ENCODE measurements at places on chromosomes 5 and 9. TPM values are rescaled to one million over a fixed set of nuclear protein-coding genes. Genes with fewer than 3 reads are reported as not detected.

Gene PTGES
- total RNA-seq: 0.41 TPM

DNA sequence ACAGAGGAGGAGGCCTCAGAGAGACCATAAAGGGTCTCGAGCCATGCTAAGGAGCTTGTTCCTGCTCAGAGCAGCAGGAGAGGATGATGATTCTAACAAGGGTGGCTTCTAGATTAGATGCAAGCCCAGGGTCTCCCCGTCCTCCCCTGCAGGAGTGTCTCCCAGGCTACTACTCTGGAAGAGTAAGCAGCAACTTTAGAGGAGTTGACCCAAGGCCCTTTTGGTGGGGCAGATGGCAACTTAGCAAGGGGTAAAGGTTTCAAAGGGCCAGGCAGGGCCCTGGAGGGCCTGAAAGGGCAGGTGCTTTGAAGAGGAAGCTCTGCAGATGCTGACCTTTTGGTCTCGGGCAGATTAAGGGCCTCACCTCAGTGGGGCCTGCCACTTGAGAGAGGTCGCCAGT, 174.9 kb downstream of the GABBR2 start:
- DNase-seq: no peak

DNA sequence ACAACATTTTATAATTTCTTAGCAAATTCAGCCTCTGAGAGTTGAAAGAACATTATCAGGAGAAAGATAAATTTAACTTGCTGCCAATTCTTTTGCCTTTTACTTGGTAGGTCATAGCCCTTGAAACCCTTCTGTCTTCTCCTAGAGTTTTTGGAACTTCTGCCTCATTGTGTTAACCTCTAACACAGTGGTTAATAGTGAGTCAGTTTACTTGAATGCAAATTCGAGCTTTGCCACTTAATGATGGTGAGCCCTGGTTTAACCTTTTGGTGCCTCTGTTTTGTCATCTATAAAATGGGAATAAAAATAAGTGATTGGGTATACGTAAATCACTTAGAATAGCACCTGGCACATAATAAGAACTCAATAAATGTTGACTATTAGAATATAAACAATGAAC, 1.8 kb upstream of the INIP start:
- no peak for DNase-seq

Gene MELK
- total RNA-seq: 55.1 TPM

Gene TTC16
- 0.62 TPM for total RNA-seq

DNA sequence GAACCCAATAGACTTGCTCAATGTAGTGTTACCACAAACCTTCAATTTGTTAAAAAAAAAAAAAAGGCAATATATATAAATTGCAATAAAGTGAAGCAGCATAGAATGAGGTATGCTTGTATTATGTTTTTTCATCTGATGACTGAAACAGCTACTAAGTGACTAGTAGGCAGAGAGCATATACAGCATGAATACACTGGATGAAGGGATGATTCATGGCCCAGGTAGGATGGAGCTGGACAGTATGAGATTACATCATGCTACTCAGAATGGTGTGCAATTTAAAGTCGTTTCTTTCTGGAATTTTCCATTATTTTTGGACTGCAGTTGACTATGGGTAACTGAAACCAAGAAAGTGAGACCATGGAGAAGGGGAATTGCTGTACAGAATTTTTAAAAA, 161.2 kb downstream of the GNA14 start:
- no peak for DNase-seq

DNA sequence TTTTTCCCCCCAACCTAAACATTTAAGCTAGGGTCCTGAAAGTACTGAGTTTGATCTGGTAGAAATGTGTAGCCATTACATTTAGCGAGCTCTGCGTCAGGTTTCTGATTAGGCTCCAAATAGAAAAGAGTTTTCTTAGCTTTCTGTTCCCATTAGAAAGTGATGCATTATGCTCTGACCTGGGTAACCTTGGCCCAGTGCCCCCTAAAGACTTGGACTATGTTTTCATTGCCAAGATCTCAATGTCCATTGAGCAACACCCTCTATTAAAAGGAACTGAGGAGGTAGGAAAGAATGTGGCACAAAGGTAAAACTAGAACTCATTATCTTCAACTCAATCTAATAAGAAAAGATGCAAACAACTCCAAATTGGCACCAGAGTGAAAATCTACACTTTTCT, 358.9 kb upstream of the PCSK5 start:
- no peak for DNase-seq

Gene MTRR
- total RNA-seq: 24.5 TPM

DNA sequence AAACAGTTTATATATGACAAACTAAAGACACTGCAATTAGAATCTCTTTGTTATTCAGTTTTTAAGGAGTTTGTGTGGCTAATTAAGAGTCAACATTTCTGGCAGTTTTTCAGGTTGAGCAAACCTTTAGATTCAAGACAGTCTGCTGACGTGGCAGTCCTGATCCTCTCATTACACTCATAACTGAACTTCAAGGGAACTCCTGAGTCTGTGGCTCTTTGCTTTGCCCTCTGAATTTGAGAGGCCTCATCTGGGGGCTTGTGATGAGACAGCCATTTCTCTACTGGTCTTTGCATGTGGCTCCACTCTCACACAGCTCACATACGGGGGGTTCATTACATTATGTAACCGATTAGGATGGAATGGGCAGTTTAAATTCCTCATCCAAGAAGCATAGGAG, 182.9 kb upstream of the MEF2C start:
- DNase-seq: no peak

Gene MAMDC4
- 17.7 TPM for total RNA-seq

- no peak for DNase-seq
Observed at GRCh38 chr9:115781070-115781736, 372.4 kb upstream of the PAPPA start.

- DNase-seq: no peak
Observed at GRCh38 chr9:14812806-14813205, 90.3 kb upstream of the CER1 start.

GRCh38 chr9:104841601-104842141, 77.7 kb downstream of the NIPSNAP3B start:
- DNase-seq: no peak

Gene TMEM252
- total RNA-seq: not detected

Gene FBP2
- total RNA-seq: not detected

Gene MYO10
- 1.5 TPM for total RNA-seq

DNA sequence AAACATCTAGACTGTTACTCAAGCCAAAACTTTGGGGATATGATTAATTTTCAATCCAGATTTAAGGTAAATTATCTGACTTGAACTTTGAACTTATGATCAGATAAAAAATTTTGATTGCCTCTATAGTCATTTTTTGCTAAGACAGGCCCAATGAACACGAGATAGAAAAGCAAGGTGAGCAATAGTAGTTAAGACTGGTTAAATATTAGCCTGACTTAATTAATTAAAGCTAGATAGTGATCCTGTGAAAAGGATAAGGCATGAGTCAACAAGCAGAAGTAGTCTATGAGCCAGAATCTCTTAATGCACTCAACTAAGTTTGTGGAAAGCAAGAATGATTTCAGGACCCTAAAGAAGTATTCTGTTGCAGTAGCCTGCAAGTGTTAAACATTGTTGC, 66.5 kb downstream of the PDE4D start:
- no peak for DNase-seq

DNA sequence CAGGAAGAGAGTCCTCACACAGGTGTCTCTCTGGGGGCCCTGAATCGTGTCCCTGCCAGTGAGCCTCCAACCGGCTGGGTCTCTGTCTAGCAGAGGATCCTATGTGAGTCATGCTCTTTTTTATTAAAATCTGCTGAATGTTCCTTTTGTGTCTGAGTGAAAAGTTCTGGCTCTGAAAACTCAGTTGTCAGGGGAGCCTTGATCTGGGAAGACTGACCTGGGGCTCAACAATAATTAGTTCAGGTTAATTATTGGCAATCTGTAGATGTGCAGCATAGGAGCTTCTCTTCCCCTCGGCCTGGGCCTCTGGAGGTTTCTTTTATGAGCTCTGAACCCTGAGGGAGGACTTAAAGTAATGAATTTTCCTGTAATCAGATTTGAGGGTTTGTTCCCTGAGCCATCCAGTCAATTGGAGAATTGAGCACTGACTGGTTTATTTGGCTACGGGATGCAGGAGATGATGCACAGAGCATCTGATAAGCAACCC, 45.2 kb downstream of the ALG2 start:
- no peak for DNase-seq

Gene FAM153A
- 87.3 TPM for total RNA-seq

DNA sequence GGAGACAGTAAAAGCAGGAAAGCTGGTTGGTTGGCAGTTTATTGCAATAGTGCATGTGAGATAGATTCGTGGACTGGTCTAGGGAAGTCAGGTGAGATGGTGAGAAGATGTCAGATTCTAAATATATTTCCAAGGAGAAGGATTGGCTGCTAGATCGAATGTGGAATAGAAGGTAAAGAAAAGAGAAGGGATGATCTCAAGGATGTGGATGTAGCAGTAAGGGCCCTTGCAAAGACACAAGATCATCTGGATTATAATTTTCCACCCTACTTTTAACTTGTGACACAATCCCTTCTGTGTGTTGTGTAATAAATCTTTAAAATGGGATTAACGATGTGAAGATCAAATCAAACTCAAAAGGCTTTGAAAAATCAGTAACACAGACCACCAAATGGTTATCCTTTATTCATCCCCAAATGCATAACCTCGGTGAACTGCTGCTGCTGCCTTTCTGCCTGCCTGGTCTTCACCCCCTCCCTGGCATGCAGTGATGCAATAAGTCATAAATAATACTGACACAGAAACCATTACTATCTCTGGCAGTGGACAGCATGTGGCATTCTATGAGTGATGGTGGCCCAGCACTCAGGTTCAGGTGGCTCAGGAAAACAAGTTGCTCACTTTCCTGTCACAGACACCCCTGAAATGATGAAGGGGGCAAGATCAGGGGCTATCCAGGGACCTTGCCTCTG, 178.4 kb downstream of the FAM114A2 start:
- no peak for DNase-seq

DNA sequence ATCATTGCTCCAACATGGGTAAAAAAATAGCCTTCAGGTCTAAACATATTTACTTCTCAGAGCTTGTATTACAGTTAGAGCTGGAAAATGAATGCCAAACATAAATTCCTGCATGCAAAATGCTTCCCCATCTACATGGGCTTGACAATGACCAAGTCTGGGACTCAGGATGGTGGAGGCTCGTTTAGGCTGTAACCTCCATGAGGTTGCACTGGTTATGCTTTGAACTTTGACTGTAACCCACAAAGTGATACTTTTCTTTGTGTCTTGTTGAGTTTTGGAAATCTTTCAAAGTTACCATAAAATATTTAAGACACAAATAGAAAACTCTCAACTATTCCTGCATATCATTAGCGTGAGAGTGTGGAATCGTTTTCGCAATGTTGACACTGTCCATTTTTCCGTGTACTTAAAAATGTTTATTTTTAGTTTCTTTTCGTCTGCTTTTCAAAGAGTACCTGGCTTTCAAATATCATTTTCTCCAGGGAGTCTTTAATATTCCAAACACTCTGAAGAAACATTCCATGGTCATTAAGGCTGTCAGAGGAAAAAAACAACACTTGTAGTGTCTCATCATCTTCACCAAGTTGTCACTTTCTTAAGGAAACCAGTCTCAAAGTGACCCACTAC, 487.8 kb downstream of the ENC1 start:
- no peak for DNase-seq

Data from activated naive CD4-positive, alpha-beta T cell treated with anti-CD3 and anti-CD28 coated beads, Interleukin-2, amount 50 U/mL, for 72 hours (primary cell).